Ammon's horn (tissue), 1 donor: ENCODE measurements at places on chromosomes 11 and 22.

GRCh38 chr22:36480941-36481392, 473 bp downstream of the TXN2 start:
- DNase-seq: no peak

DNA sequence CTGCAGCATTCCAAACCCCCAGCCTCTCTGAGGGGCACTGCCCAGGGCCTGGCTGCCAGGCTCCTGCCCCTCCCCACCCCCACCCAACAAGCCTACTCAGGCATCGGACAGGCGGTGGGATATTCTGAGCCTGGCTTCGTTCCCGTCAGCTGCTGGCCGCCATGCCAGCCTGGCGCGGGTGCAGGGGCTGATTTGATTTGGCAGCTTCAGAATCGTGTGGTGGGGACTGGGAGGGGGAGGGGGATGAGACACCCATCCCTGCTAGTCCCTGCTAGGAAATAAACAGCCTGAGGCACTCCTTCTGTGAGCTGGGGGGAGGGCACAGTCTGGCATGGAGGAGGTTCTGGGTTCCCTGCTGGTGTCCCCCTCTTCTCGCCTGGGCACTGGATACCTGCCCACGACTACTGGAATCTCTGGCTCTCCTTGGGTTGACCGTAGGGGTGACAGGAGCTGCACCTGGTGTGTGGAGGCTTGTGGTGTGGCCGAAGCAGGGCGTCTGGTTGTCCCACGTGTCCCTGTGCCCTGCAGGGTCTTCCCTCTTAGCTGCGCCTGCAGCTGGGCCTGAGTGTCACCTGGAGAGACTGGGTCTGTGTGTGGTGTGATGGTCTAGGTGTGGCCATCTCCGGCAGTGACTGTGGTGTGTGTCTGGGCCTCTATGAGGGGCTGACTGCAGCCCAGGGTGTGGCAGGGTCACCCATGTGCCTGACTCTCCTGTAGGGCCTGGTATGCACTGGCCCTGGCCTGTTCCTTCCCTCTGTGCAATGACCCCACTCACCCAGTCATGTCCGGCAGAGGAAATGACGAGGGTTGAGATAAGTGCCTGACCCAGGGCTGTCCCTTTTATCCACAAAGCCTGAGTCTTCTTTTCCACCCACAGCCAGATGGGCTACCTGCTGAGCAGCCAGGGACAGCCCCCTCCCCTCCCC, 42.2 kb downstream of the PDE2A start:
- peak; percentile 82 for DNase-seq

DNA sequence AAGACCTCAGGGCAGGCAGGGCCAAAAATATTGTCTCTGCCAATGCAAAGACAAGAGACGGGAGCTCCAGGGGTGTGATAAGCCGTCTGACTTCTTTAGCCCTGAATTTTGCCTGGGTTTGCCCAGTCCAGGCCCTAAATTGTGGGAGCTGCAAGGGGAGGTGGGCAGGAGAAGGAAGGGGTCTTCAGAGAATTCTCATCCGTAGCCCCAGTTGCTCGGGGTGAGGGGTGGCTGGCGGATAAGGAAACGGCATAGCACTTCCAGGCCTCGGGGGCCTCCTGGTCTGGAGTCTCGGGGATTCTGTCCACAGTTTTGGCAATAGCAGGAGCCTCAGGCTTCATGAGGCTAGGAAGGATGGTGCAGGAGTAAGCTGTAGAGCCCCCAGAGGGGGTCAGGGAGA, 7.4 kb downstream of the CD5 start:
- no peak for DNase-seq

- no peak for DNase-seq
Observed at GRCh38 chr11:119052163-119052814, 4.7 kb downstream of the HYOU1 start.

DNA sequence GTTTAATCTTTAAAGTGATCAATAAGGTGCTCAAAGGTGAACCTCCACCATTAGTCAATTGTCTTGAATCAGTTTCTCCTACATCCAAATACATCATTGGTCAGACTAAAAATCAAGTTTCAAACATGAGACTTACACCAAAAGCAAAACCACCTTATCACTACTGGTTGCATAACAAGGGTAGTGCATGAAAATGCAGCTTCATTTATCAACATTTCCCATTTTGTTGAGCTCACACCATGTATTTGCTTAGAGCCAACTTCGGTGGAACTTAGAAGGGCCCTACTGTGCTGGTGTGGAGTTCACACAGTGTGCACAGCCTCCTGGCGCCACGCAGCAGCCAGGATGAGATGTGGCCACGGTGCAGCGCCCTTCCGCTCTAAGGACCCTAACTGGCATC, 23.1 kb upstream of the PHLDA2 start:
- no peak for DNase-seq

DNA sequence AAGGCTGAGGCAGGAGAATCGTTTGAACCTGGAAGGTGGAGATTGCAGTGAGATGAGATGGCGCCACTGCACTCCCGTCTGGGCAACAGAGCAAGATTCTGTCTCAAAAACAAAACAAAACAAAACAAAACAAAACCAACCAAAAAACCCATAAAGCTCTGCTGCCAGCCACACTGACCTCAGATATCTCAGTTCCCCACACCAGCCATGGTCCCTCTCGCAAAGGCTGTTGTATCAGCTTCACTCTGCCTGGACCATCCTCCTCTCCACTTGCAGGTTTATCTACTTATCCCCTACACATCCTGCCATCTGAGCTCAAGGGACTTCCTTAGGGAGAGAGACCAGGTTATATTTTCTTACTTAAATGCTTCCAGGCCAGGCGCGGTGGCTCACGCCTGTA, 11.1 kb downstream of the BACE1-AS start:
- no peak for DNase-seq

DNA sequence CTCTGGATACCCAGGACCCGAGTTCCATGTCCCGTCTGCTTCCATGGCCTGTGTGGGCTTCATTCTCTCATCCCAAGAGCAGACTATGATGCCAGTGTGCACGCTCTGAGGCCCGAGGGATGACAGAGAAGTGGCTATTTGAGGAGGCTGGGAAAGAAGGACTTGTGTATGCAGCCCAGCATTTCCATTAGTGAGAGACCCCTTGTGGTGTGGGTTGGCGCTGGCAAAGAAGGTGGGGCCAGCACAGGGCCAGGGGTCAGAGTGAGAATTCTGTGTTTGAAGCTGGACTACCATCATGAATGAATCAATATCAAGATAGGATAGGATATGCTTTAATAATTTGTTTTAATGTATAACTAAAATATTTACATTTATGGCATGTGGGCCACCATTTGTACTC, 200.8 kb downstream of the HIPK3 start:
- no peak for DNase-seq

- DNase-seq: no peak
Observed at GRCh38 chr11:17771841-17772401, 37.3 kb downstream of the KCNC1 start.

DNA sequence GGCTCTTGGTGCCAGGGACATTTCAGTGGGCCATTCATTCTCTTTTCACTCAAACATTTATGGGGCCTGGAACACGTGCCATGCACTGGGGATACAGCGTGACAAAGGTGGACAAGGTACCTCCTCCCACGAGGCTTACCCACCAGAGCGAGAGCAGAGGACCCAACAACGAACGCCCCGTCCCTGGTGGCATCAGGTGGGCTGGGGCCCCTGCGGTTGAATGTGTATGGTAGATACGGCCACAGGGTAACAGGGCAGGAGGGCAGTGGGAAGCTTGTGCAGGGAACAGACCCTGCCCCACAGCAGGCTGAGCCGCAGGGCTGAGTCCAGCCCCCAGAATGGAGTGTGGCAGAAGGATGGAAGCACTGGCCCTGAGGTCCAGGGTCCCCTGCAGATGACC, 81.1 kb downstream of the LRRC32 start:
- no peak for DNase-seq

- no peak for DNase-seq
Observed at GRCh38 chr22:21683401-21683811, 17.6 kb downstream of the PPIL2 start.

DNA sequence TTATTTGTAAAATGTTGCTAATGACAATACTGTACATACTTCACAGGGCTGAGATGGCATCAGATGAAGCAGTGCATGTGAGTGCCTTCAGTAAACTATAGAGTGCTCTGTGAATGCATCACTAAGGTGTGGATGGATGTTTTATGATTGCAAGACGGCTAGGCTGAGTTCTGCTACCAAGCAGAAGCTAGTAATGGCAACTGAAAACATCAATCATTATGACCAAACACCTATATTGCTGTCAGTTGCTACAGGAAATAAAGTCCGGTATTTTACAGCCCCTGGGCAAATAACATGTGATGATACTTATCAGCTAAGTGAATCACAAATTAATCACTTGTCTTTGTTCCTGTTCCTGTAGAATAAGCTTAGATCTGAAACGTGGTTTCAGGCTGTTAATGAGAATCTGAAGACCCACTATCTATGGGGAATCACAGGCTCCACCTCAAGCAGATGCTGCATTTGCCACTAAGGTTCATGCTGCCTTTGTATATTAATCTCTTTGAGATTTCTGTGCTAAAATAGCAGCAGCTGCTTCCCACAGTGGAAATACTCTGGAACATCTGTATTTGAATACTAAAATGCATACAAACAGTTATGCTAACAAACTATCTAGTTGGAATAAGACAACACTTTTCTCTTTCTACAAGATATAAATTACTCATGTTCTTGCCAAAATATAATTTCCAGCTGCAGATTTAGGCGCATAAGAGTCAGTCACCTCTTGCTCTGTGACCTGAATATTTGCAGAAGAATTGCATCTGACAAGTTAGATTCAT, 254.0 kb upstream of the PITPNB start:
- no peak for DNase-seq

GRCh38 chr22:20008221-20008995, 8.2 kb downstream of the ARVCF start:
- no peak for DNase-seq

DNA sequence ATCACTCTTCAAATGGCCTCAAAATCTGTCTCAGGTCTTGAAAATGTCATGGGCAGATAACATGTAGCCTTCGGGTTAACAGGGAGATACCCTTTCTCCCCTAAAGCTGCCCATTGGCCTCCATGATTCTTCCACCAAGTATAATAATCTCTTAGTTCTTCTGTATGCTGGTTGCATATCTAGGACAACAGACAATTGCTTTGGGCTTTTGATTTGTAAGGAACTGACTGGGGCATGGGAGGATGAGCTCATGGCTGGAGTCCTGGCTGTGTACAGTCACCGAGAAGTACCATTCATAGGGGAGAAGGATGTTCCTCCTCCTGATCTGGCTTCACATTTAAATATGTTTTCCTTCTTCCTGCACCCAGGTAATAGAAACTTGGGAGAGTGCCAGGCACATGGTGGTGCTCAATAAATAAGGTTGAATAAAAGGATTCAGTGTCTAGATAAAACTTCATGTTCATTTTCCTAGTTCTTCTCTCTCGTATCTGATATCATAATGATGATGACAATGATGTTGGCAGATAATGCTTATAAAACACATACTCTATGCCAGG, 2.8 kb upstream of the AMPD3 start:
- DNase-seq: peak; percentile 86

DNA sequence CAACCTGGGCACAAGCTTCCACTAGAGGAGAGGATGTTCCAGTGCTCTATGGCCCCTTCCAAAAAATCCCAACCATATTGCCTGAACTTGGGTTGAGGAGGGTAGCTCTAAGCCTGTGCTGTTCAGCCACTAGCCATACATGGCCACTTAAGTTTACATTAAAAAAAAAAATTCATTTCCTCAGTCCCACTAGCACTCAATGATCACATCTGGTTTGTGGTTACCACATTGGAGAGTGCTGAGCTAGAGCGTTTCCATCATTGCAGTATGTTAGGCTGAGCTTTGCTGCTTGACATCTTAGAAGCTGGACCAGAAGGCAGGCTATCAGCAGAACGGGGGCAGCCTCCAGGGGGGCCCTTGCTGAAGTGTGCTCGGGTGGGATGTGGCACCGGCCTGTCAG, 43.5 kb upstream of the CYP2D6 start:
- no peak for DNase-seq

DNA sequence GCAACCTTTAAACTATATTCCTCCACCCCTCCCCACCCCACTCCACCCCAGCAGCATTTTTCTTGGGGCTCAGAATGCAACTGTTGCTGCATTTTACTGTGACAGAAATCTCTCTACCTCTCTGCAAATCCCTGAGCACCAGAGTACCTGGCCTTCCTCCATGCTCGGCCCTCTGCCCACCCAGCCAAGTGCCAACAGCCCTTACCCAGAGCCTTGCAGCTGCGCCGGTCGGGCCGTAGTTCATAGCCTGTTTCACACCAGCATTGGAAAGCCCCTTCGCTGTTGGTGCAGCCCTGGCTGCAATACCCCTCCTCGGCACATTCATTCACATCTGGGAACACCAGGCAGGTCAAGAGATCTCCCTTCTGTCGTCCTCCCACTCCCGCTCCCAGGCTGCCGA, 23.4 kb downstream of the LRP4 start:
- DNase-seq: no peak

- DNase-seq: peak; percentile 50
Observed at GRCh38 chr22:46739094-46739870, 1.2 kb upstream of the CERK start.

DNA sequence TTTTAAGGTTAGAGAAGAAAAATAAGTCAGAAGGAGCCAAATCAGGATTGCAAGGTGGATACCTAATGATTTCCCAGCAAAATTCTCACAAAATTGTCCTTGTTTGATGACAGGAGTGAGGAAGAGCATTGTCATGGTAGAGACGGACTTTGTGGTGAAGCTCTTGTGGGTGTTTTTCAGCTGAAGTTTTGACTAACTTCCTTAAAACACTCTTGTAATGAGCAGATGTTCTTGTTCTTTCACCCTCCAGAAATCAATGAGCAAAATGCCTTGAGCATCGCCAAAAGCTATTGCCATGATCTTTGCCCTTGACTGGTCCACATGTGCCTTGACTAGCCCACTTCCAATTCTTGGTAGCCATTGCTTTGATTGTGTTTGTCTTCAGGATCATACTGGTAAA, 20.0 kb downstream of the CALCB start:
- no peak for DNase-seq

DNA sequence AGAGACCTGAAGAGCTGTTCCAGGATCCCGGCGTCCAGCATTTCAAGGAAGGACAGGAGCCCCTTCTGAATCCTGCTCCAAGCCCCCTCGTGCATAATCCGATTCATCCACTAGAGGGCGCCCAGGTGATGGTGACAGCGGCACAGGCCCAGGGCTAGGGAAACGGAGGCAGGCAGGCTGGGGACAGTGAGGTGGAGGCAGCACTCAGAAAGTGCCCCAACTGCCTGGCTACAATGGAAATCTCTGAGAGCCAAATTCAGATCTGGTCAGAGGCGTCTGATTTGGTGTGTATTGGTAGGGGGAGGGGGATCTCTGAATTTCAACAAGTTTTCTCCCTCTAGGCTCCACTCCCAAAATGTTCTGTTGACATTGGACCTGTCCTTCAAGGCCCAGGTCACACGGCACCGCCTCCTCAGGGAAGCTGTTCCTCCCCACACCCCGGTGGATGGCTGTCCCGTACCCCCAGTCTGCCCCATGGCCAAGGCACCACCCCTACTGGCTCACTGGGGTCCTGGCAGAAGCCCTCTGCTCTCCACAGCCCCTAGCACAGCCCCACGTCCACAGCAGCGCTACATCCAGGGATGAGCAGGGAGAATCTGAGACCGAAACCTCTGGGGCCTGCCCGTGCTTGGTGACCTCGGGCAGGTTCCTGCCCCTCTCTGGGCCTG, 142.9 kb downstream of the CRYBB2 start:
- peak; percentile 80 for DNase-seq

- no peak for DNase-seq
Observed at GRCh38 chr22:40709752-40710413, 30.6 kb downstream of the MCHR1 start.
